ENCODE measurements at places on chromosomes 3 and 15.

GRCh38 chr3:64259636-64260035 lies 34.4 kb upstream of the PRICKLE2 start:
- no peak for DNase-seq

DNA sequence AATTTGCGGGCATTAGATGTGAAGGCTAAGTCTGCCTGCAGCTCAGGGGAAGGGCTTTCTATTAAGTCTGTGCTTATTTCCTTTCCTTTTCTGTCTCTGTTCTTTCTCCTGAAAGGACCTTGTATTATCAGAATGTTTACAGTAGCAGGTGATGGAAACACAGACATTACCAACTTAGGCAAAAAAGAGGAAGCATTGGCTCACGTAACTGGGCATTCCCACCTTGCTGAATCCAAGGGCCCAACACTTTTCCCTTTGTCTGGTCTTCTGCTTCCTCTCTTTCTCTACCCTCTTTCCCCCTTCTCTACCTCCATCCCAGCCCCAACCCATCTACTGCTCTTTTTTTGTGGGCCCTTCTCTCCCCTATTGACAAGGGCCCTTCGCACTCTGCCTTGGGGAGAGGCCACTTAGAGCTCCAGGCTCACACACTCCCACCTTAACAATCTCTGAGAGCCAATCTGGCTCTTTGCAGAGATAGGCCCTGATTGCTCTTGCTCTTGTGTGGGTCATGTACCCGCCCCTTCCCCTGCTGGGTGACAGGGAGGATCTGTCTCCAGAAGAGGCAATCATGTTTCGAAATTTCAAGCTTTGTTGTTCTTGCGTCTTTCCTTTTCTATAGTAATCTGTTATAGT lies 35.0 kb downstream of the ACAA1 start:
- no peak for DNase-seq

DNA sequence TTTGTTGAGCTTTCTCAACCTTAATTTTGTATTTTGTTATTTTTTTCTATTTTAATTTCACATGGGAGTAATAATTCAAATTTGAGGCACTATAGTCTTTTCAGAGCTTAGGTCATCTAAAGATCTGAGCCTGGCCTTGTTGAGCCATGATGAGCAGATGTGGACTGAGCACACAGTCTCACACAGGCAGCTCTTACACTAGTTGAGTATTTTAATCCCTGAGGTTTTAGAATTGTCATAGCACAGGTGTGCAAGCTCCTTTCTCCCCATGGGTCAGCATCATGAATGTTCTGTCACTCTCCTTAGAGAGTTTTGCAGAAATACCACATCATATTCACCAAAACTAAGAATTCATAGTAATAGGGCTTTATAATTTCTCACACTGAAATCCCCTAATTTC lies 4.9 kb downstream of the ZBTB38 start:
- no peak for DNase-seq

DNA sequence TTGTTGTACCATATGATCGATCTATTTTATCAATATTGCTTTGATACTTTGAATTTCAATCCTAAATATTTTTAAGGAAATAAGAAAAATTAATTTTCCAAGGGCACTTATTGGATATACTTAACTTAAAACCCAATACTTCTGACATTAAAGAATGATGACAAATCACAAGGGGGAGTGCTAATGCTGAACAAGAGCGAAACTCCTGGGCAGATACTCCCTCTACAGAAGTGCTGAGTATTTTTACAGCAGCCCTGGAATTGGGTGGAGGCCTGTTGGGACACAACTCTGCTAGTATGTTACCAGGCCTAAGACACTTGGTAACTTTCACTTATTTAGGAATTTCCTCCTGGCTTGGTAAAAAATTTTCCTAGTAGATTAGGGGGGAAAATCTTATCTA lies 46.2 kb downstream of the DENND6A start:
- no peak for DNase-seq

GRCh38 chr3:64131725-64132469 lies 93.4 kb downstream of the PRICKLE2 start:
- no peak for DNase-seq

GRCh38 chr3:144085964-144086363 lies 114.3 kb downstream of the DIPK2A start:
- no peak for DNase-seq

DNA sequence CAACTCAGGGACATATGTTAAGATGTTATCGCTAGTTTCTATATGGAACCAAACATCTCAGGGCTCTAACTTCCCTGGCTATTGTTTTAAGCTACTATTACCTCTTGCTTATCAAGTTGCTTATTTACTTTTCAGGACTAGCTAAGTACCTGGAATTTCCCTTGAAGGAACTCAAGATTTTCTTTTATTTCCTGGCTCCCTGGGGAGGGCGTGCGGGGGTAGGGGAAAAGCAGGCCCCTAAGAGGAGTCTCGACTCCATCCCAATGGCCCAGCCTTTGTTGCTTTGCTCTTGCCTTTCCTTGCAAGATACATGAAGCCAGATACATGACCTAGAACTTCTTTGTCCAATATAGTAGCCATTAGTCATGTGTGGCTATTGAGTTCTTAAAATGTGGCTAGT lies 76.9 kb upstream of the STXBP5L start:
- no peak for DNase-seq

GRCh38 chr3:56547486-56547885 lies 9.5 kb upstream of the CCDC66 start:
- DNase-seq, result no peak

DNA sequence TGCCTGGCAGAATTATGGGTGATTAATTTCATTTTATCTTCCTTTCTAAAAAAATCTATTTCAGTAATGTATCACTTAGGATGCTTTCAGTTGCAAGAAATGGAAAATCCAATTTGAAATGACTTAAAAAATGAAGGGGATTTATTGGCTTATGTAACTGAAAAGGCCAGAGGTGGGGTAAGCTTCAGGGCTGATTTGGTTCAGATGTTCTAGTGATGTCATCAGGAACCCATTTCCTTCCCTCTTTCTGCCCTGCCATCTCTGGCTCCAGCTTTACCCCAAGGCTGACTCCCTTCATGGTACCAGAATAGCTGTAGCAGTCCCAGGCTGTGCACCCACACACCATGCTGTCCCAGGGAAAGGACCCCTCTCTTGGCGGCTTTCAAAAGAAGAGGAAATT lies 18.5 kb upstream of the REC114 start:
- no peak for DNase-seq

GRCh38 chr3:22495791-22496190 lies 707.3 kb upstream of the UBE2E2 start:
- no peak for DNase-seq

GRCh38 chr3:12325586-12326515 lies 37.0 kb downstream of the PPARG start:
- no peak for DNase-seq

DNA sequence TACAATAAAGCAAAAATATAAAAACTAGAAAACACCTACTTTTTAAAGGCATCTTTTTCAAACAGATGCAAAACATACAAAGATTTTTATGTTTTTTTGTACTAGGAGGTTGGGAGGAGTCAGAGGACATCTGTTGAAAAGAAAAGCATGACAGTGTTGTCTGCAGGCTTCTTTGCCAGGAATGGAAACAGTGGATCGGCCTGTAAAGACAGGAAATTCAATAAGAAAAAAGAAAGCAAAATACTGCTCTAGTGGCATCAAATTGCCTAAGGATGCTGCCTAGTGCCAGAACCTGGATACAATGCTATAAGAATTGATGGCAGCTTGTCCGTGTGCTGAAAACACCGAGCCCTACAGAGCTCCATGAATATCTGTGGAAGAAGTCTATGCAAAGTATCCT lies 69.9 kb downstream of the TBC1D5 start:
- no peak for DNase-seq

DNA sequence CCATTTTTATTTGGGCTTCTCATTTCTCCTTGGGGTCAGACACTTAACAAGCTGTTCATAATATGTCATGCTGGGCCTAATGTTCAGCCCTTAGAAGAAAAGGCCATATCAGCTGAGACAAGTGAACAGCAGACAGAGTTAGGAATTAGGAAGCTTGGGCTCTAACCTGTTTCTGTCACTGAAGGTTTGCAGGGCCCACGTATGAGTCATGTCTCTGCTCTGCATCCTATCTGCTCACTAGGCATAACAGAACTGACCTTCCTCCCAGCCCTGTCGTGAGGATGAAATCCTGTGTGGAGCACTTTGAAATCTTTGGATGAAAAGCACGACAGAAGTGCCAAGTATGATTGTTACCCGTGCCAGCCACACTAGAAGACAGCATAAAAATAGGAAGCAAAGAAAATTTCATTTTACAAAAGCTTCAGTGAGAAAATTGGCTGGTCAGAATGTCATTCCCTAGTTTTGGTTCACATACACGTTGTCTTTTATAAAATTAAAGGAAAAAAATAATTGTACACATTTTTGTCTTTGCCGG lies 26.5 kb upstream of the CD47 start:
- no peak for DNase-seq

- no peak for DNase-seq
Measured at GRCh38 chr3:155554777-155555451, 190.0 kb downstream of the PLCH1 start.

- no peak for DNase-seq
Measured at GRCh38 chr3:194306109-194306686, 44.9 kb downstream of the CPN2 start.

GRCh38 chr15:91183596-91183995 lies 83.5 kb downstream of the SV2B start:
- DNase-seq, result no peak

GRCh38 chr3:151638555-151639417 lies 94.9 kb upstream of the AADACL2 start:
- no peak for DNase-seq

DNA sequence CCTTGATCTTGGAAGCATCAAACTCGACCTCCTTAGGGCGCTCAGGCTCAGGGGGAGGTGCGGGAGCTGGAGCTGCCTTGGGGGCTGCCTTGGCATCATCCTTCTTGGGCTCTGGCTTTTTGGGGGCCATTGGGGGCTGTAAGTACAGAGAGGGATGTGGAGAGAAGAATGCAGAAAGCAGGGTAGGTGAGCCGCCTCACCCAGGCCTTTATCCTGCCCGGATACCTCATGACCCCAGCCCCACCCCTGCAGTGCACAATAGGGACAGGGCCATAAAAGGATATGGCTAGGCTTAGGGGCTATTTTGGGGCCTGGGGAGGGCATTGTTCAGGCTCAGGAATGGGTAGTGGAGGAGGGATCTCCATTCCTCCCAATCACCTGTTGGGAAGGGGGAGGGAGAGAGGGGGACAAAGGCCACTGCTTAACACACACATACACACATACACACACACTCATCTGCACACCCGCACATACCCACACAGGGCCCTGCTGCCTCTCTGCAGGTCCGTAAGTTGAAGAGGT lies at the start of gene MYL3:
Gene MYL3 (minus strand): TSS at position 184 of the 522 bp plus-strand sequence. CDS start 54 bp downstream, at position 130.
- no peak for DNase-seq

DNA sequence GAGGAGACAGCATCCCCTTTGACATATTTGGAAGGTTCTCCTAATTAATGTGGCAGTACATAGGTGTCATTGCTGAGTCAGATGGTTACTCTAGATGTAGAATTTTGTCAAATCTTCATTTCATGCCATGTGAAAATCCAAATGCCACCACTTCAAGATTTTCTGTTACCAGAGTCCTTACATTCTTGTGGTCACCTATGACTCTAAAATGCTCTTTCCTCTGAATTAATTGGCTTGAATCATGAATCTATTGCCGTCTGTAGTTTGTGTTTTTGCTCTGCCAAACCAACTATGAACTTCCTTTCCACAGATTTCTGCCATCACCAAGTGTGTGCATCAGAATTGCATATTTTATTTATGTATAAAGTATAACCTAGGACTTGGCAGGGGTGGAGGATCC lies 269.4 kb upstream of the ZPLD1 start:
- no peak for DNase-seq

DNA sequence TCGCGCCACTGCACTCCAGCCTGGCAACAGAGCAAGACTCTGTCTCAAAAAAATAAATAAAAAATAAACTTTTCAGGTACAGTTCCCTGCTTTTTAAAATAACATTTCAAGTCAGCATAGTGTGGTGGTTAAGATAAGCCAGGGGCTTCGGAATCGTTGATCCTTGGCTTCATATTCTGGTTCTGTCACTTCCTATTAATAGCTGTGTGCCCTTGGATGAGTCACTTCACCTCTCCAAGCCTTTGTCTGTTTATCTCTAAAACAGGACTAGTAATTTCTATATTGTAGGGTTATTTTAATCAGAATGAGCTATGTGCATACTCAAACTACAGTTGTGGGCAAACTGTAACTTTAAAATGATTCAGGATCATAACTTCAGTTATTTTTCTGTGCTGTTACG lies 53.8 kb upstream of the SENP5 start:
- DNase-seq, result no peak

GRCh38 chr15:24819680-24820079 lies 135.1 kb upstream of the SNRPN start:
- no peak for DNase-seq

DNA sequence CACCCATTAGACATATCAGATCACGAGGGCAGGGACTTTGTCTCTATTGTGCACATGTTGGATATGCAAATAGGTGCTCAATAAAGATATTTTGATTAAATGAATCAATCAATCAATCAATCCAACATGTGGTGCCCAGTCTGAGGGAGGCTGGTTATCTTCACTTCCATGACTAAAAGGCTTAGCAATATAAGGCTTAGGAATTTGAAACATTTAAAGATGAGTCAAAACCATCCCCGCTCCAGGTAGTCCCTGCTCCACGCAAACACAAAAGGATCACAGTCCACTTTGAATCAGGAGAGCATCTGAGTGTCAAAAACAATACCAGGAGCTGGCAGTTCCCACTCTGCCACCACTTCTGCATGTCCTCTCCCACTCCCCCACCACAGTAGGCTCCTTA lies 25.8 kb upstream of the PRICKLE2 start:
- no peak for DNase-seq

DNA sequence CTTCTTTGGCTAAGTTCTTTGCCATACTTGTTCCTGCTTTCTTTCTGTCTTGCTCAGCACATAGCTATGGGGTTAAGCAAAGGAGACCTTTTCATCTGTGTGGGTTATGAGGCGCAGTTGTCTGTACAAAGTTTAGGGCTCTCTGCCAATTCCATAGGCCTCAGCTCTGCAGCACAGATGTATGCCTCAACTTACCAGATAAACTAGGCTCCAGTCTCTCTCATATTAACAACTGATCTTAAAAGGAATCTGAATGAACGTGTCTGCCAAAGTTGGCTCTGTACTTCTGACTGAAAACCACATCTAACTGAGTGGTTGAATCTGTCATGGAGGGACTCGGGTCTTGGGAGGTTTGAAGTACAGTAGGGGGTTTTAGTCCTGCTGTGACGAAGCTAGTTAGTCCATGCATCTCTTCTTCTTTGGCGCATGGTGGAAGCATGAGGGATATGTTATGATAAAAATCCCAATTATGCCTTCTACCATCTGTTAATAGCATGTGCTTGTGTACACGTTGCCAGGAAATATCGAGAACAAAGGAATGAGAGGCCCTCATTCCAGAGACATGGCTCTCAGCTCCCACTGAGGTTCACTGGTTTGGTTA lies 114.6 kb upstream of the TSC22D2 start:
- no peak for DNase-seq
